ENCODE measurements at places on chromosomes 1 and 21.

DNA sequence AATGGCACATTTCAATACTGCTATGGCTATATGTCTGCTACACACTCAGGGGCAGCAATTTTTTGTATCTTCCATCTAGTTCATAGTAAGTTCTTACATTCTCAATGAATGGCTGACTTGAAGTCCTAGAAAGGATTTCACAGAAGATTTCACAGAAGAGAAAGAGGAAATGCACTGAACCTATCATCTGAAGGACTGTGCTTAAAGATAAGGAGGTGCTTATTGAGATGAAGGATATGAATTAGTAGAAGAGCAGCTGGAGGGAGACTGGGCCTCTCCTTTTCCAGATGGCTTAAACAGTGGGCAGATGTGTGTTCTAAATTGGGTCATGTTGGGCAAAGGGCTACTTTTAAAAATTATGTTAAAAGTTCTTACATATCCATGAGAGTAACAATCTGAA, 14.6 kb downstream of the ADAR start:
- no peak for DNase-seq

- DNase-seq: no peak
Observed at GRCh38 chr1:157868654-157869053, 27.0 kb upstream of the CD5L start.

DNA sequence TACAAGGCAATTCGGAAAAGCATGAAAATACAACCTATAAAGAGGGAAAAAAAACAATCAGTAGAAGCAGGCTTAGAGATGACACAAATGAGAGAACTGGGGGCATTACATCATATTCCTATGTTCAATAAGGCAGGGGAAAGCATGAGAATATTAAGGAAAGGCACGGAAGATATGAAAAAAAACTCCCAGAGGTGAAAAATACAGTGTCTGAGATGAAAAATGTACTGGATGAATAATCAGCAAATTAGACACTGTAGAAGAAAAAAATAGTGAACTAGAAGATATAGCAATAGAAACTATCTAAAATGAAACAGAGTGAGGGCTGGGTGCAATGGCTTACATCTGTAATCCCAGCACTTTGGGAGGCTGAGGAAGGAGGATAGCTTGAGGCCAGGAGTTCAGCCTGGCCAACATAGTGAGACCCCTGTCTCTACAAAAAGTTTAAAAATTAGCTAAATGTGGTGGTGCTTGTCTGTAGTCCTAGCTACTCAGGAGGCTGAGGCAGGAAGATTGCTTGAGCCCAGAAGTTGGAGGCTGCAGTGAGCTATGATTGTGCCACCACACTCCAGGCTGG, 101.8 kb downstream of the ST3GAL3 start:
- no peak for DNase-seq

DNA sequence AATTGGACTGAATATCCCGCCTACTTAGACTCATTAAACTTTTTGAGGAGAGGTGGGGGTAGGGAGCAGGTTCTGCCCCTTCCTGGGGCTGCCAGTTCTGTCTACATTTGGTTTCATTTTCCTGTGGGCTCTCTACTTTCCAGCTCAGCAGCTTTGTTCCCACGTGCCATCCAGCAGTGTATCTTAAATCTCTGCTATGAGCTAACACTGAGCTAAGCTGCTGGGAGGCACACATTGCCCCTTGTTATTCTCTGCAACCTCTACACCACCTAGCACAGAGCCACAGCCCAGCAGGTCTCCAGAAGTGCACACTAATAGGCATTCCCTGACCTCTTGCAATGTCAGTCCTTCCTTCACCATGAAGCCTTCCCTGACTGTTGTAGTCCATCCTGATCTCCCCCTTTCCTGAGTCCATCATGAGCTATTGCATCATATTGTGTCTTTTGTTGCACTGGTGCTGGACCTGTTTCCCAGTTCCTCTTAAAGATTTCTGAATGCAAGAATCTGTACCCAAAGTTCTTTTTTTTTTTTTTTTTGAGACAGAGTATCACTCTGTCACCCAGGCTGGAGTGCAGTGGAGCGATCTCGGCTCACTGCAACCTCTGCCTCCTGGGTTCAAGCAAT, 28.7 kb upstream of the NRDC start:
- DNase-seq: no peak

Data from amygdala (tissue), 56 donors.